Activated CD4-positive, alpha-beta T cell treated with anti-CD3 and anti-CD28 coated beads, Interleukin-2, amount 50 U/mL, for 4 hours (primary cell): ENCODE measurements at places on chromosomes 16 and 17.

GRCh38 chr17:71325886-71326285 lies 794.9 kb upstream of the SOX9 start:
- no peak for DNase-seq

- no peak for DNase-seq
Observed at GRCh38 chr17:20315821-20316220, 151.5 kb downstream of the LGALS9B start.

DNA sequence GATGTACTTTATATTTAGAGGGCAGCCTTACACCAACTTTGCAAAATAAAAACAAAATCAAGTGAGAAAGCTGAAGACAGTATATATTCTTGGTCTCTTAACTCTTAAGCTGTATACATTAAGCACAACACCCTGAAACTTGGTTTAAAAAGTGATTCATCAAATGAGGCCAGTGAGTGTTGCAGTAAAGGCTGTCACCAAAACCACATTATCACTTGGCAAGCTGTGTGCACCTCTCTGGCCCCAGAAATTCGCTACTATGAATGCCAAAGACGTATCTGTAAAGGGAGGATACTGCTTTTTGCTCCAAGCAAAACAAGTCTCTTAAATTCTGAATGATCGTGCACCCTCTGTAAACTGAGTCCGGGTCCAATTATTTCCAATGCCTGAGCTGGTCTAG lies 163.9 kb downstream of the ZFHX3 start:
- no peak for DNase-seq

DNA sequence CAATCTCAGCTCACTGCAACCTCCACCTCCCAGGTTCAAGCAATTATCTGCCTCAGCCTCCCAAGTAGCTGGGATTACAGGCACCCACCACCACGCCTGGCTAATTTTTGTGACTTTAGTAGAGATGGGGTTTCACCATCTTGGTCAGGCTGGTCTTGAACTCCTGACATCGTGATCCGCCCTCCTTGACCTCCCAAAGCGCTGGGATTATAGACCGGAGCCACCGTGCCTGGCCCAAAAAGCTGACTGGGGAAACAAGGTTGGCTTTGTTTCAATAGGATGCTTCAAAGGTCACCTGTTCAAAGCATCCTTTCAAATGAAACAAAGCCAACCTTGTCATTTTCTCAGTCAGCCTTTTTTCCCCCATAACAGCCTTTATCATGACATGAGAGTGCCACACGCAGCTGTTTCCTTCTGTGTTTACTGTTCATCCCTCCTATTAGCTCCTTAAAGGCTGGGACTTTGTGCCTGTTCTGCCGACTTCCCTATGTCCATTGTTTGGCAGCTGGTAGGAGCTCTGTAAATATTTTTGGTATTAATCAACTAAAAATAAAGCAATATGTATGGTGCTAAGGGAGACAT lies 51.1 kb downstream of the ADAMTS18 start:
- no peak for DNase-seq

DNA sequence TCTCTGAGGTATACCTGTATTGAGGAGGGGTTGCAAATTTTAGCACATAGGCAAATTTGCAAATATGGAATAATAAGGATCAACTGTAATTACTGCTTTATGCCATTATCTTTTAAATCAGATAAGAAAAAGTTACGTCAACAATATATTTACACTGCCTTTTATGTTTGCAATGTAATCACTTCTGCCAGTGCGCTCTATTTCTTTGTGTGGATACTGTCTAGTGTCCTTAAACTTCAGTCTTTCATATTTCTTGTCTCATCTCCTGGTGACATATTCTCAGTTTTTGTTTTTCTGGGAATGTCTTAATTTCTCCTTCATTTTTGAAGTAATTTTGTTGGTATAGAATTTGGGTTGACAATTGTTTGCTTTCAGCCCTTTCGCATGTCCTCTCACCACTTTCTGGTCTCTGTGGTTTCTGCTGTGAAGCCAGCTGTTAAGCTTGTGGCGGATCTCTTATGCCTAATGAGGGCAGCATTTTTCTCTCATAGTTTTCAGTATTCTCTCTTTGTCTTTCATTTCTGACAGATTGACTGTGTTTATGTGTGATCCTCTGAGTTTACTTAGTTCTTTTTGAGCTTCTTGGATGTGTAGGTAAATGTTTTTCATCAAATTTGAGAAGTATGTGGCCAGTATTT lies 37.6 kb upstream of the ABCC11 start:
- DNase-seq = no peak

- DNase-seq = no peak
Observed at GRCh38 chr17:72984145-72984925, 108.2 kb downstream of the SLC39A11 start.

GRCh38 chr16:59950431-59950830 lies 1216.3 kb upstream of the GOT2 start:
- no peak for DNase-seq

- DNase-seq = no peak
Observed at GRCh38 chr16:74622005-74622404, 15.1 kb upstream of the GLG1 start.

DNA sequence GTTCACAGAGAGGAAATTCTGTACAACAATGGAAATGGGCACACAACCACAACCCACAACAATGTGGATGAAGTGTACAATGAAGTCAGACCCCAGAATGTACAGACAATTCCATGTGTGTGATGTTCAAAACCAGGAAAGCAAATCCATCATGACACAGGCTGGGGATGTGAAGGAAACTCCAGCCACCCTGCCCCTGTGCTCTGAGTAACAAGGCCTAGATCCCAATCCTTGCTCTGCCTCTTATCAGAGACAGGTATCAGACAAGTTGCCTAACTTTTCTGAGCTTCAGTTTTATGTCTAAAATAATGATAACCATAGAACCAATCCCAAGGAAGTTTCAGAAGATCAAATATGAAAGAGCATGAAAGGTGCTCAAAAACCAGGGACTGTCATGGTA lies 1.8 kb upstream of the C16orf95 start:
- no peak for DNase-seq

- DNase-seq = no peak
Observed at GRCh38 chr17:72266112-72266775, 145.4 kb downstream of the SOX9 start.

GRCh38 chr16:47229053-47230050 lies 85.6 kb upstream of the NETO2 start:
- no peak for DNase-seq

DNA sequence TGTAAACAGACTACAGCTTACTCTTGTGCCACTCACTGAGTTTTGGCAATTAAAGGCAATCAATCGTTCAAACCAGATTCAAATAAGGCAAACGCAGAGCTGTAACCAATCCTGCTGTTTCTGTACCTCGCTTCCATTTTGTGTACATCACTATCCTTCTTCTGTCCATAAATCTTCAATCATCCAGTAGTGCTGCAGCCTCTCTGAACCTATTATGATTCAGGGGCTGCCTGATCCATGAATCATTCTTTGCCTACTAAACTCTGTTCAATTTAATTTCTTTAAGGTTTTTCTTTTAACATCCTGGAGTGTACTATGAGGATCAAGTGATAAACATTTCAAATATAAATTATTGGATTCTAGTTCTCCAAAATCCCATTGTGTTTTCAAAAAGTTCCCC lies 93.9 kb downstream of the CEP112 start:
- no peak for DNase-seq

- DNase-seq = peak; percentile 66
Observed at GRCh38 chr17:41687828-41688640, 651 bp upstream of the EIF1 start.

GRCh38 chr16:84907575-84907974 lies 87.8 kb downstream of the CRISPLD2 start:
- no peak for DNase-seq

GRCh38 chr16:57042157-57043111 lies 49.9 kb upstream of the CPNE2 start:
- peak; percentile 79 for DNase-seq

GRCh38 chr16:75053791-75054555 lies 55.1 kb downstream of the ZNRF1 start:
- no peak for DNase-seq

DNA sequence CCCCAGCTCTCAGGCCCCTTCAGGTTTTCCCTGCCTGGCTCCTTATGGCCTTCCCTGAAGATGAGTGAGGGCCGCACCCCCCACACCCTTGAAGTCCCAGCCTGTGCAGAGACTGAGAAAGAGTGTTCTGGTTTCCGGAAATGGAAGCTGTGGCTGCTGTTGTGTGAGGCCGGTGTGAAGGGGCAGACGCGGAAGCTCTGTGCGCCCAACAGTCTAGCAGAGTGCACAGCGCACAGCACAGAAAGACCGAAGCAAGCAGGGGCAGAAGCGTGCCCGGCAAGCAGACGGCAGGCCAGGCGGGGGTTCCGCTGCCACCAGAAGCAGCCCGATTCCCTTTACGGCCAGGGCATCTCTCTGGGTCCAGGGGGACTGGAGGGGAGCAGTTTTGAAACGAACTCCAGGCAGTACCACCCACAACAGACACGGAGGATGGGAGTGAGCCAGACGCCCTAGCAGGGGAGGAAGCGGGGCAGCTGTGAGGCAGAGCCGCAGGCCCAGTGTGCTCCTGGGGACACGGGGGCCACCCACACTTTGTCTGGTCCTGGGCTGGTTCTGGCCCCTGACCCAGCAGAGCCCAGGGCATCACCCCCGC lies 16.7 kb downstream of the TPSG1 start:
- DNase-seq = no peak
